ENCODE measurements at places on chromosomes 12 and 14. TPM values are rescaled to one million over a fixed set of nuclear protein-coding genes. Genes with fewer than 3 reads are reported as not detected.

Gene ADGRD1
- total RNA-seq = 33.9 TPM

Gene INSM2
- 0.07 TPM for total RNA-seq

Gene CEBPE
- total RNA-seq = not detected

Gene CBX5
- total RNA-seq = 23.5 TPM

Gene KSR2
- total RNA-seq = 0.03 TPM

Gene LALBA
- not detected for total RNA-seq

DNA sequence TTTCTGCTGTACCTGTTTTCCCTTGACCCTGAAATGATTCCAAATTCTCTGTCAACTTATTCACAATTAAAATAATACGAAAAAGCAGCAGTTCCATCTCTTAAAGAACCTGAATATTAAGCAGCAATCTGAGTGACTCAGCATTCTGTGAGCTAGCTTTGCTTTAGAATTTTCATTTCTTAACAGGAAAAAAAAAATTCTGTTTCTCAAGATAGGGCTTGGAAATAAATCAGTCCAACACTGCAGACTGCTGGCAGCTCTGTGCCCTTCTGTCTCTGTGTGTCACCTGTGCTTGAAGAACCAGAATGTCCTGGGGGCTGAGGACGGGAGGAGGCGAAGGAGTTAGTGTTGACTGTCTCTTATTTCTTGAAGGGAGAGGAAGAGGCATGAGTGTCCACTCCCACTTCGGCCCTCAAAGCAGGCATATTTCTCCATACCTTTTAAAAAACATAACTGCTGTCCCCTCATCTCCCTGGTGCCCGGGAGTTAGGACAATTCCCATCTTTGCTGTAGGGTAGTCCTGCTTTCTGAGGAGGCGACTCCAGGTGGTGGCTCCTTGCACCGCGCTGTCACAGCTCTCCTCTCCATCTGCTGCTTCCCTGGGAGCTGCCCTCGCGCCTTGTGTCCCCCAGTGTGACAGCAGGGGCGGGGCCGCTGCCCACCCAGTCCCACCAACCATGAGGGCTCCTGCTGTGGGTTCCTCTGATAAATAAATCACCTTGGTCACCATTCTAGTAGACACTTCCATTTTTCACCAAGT is 203.1 kb downstream of the CALM1 start:
- no peak overlapping the region for H3K27ac ChIP-seq
- H3K4me1 ChIP-seq = peaks cover 5% of the 10 kb centered on the region
- H3K27me3 ChIP-seq = no peaks in the 10 kb centered on the region

GRCh38 chr12:42961395-42961794 is 371.8 kb upstream of the PRICKLE1 start:
- H3K27ac ChIP-seq = no peak overlapping the region
- no peaks in the 10 kb centered on the region for H3K4me1 ChIP-seq
- no peaks in the 10 kb centered on the region for H3K36me3 ChIP-seq
- no peaks in the 10 kb centered on the region for H3K27me3 ChIP-seq
- H3K4me3 ChIP-seq = no peak overlapping the region

DNA sequence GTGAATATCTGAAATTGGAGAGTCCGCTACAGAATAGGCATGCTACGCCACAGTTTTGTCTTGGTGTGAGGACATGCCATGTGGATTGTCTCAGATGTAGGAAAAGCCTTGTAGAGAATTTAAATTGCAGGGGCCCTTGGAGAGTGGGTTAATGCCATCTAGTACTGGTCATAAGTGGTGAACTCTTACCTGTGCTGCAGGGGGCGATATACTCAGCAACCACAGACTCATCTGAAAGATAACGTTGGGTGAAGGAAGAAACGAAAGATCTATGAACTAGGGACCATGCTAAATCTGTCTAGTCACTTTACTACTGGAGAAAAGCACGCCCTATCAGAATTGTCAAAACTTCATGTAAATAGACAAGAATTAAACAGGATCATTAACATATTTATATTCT is 33.7 kb upstream of the A2M start:
- no peaks in the 10 kb centered on the region for H3K27me3 ChIP-seq
- no peak for DNase-seq
- no peak overlapping the region for H3K27ac ChIP-seq
- H3K36me3 ChIP-seq = no peaks in the 10 kb centered on the region
- no peaks in the 10 kb centered on the region for H3K4me1 ChIP-seq
- no peak overlapping the region for H3K4me3 ChIP-seq

DNA sequence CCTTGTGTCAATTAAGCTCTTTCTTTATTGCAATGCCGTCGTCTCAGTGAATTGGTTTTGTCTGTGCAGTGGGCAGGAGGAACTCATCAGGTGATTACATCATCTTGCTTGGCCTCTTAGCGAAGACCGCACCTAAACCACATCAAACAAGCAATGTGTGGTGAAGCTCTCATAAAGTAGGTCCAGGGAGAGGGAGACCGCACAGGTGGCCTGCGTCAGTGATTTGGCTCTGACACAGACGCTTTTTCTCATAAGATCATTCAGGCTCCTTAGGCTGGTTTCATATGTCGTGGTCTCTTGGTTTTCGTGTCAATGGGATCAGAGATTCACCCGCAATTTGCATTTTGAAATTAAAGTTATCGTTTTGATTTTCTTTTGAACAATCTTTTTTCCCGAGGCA is 6.7 kb upstream of the TESC start:
- no peaks in the 10 kb centered on the region for H3K4me1 ChIP-seq
- H3K4me3 ChIP-seq = no peak overlapping the region
- no peaks in the 10 kb centered on the region for H3K27me3 ChIP-seq
- no peak for DNase-seq
- H3K36me3 ChIP-seq = no peaks in the 10 kb centered on the region

DNA sequence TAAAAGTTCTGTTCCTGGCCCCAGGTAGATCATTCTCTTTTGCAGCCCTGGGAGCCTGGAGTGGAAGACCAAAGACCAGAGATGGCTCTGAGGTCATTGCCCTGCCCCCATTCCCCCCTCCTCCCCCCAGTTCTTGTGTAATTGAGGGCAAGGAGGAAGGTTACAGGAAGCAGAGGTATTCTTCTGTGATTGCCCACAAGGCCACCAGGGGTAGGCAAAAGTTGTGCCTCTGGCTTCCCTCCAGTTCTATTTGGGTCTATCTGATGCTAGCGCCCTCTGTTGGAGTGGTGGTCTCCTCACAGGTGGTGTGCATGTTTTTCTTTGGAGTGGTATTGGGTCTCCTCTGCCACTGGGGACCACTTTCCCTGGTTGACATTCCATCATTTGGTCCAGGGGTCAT is 41.2 kb upstream of the CRY1 start:
- no peaks in the 10 kb centered on the region for H3K27me3 ChIP-seq
- no peak for DNase-seq
- no peak overlapping the region for H3K4me3 ChIP-seq

GRCh38 chr14:88563845-88564244 is 1.0 kb downstream of the ZC3H14 start:
- no peaks in the 10 kb centered on the region for H3K36me3 ChIP-seq
- no peaks in the 10 kb centered on the region for H3K27me3 ChIP-seq
- H3K4me3 ChIP-seq = peak overlapping the region; percentile 89

- no peaks in the 10 kb centered on the region for H3K4me1 ChIP-seq
- no peak for DNase-seq
- H3K27ac ChIP-seq = no peak overlapping the region
Measured at GRCh38 chr14:100539766-100540140, 47.5 kb downstream of the BEGAIN start.

DNA sequence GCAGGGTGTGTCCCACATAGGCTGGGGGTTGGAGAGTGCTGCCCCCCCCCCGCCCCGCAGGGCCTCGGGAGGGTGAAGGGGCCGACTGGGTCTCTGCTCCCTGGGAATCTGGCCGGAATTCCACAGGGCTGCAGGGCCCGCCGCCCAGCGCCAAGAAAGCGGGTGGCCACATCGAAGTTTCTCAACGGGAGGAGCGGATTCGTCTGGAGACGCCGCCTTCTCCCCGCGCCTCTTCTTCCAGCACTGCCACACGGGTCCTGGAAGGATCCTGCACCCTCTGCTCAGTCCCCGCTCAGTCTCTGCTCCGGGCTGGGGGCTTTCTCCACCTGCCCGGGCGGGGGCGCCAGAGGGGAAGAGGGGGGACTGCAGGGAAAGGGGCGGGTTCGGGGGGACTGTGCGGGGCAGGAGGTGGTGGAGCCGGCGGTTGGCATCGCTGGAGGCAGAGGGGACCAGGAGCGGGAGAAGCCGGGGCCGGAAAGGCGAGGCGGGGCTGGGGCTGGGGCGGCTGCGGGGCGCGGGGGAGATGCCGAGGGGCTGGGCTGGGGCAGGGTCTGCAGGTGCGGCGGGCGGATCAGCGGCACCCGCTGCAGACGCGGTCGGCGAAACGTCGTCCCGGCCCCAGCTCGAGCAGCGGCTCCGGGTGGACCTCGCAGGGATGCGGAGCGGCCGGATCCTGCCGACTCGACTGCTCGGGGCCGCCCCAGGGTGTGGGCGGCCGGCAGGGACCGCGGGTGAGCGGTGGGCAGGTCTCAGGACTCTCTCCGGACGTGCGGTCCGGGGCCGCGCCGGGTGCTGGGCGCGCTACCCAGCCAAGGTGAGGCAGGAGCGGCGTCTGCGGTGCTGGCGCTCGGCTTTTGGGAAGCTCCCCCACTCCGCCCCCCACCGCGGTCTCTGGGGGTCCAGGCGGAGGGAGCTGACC is 811.4 kb upstream of the TMEM132C start:
- no peaks in the 10 kb centered on the region for H3K4me1 ChIP-seq
- no peaks in the 10 kb centered on the region for H3K27me3 ChIP-seq
- no peaks in the 10 kb centered on the region for H3K36me3 ChIP-seq
- H3K27ac ChIP-seq = no peak overlapping the region
- no peak overlapping the region for H3K4me3 ChIP-seq
- DNase-seq = no peak

DNA sequence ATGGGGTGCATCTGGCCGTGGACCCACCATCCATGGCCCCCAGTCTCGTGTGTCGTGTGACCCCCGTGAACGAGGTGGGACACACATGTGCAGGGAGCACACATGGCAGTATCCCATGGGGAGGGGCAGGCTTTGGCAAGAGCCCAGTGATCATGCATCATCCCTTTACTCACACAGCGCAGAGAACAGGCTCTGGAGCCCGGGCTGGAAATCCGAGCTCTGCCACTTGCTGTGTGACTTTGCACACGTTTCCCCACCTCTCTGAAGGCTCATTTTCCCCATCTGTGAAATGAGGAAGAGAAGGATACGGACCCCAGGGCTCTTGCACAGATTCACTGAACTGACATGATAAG is 119.9 kb downstream of the PHETA1 start:
- H3K36me3 ChIP-seq = no peaks in the 10 kb centered on the region
- H3K4me1 ChIP-seq = no peaks in the 10 kb centered on the region
- DNase-seq = no peak
- no peak overlapping the region for H3K4me3 ChIP-seq

DNA sequence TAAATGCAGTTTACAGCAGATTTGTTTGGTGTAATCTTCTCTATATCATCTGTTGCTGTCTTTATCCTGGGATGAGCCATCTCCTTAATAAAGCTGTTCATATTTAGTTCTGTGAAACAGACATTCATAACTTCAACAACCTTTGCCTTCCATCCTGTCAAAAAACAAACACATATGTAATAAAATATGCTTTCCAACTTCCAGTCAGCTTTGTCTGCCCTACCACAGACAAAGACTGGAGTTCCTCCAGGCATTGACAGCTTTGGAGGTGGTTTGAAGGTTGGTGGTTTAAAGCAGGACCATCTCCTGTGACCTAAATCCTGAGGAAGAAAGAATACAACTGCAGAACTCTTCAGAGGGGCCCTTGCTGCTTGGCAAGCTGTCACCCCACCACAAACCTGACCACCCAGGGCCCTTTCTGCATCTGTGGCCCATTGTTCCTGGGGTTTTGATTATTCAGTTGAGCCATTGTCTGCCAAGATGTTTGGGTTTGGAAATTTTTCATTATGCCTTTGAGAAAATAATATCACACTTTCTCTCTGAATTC is 28.2 kb upstream of the PTGR2 start:
- no peak overlapping the region for H3K27ac ChIP-seq
- DNase-seq = no peak
- no peaks in the 10 kb centered on the region for H3K27me3 ChIP-seq
- no peaks in the 10 kb centered on the region for H3K36me3 ChIP-seq
- no peak overlapping the region for H3K4me3 ChIP-seq
- H3K4me1 ChIP-seq = no peaks in the 10 kb centered on the region

DNA sequence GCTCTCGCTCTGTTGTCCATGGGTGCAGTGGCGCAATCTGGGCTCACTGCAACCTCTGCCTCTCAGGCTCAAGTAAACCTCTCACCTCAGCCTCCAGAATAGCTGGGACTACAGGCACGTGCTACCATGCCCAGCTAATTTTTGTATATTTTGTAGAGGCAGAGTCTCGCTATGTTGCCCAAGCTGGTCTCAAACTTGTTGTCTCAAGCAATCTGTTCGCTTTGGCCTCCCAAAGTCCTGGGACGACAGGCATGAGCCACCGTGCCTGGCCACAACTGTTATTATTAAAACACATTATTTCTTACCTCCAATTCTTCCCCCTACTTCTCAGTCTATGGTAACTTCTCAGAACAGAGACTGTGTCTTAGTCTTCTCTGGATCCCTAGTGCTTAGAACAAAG is 143.3 kb downstream of the DICER1 start:
- H3K4me3 ChIP-seq = no peak overlapping the region
- no peaks in the 10 kb centered on the region for H3K4me1 ChIP-seq
- H3K27ac ChIP-seq = no peak overlapping the region
- H3K27me3 ChIP-seq = no peaks in the 10 kb centered on the region
- DNase-seq = no peak
- no peaks in the 10 kb centered on the region for H3K36me3 ChIP-seq

GRCh38 chr12:88267630-88268029 is 125.5 kb downstream of the TMTC3 start:
- no peaks in the 10 kb centered on the region for H3K4me1 ChIP-seq
- no peaks in the 10 kb centered on the region for H3K27me3 ChIP-seq
- H3K27ac ChIP-seq = no peak overlapping the region
- no peaks in the 10 kb centered on the region for H3K36me3 ChIP-seq

DNA sequence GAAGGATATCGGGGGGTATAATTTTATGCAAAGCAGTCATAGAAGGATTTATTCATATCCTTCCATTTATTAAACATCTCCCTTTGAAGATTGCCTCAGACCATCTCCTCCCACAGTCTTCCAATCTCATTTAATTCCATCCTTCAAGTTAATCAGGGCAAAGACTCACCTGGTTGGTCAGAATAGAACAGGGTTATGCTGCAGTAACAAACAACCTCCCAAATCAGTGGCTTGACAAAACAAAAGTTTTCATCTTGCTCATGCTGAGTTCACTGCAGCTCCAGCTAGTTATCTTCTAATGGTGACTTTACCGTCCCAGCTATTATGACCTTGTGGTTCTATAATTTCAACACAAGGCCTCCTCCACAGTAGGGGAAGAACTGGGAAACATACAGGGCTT is 48.8 kb upstream of the MTERF2 start:
- H3K4me1 ChIP-seq = no peaks in the 10 kb centered on the region
- no peaks in the 10 kb centered on the region for H3K36me3 ChIP-seq
- no peak overlapping the region for H3K27ac ChIP-seq
- H3K4me3 ChIP-seq = no peak overlapping the region
- H3K27me3 ChIP-seq = no peaks in the 10 kb centered on the region
